Fibroblast of lung (primary cell): ENCODE measurements at places on chromosomes 11 and 22. TPM values are rescaled to one million over a fixed set of nuclear protein-coding genes. Genes with fewer than 3 reads are reported as not detected.

- H3K27ac ChIP-seq: no peak overlapping the region
- H3K36me3 ChIP-seq: no peaks in the 10 kb centered on the region
- peaks cover 8% of the 10 kb centered on the region for H3K4me1 ChIP-seq
Measured at GRCh38 chr22:21839765-21840140, 27.7 kb downstream of the MAPK1 start.

SCUBE1 gene
- total RNA-seq: 0.17 and 0.51 TPM in 2 replicates

DNA sequence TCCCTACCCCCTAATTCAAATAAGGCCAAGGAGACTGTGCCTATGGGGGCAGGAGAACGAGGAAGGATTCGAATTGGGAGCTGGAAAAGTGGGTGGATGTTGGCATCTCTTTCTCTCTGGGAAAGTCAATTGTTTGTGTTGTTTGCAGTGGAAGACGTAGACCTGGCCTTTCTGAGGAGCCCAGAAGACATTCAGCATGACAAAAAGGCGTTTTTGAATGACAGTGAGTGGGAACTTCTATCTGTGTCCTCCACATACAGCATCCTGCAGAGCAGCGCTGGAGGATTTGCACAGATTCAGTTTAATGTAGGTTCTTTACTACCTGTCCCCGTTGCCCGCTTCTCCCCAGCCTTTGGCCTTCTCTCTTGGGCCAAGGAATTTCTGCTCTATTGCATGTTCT is 28.2 kb downstream of the HTR3B start:
- DNase-seq: no peak
- H3K4me3 ChIP-seq: no peak overlapping the region
- no peaks in the 10 kb centered on the region for H3K36me3 ChIP-seq
- no peaks in the 10 kb centered on the region for H3K4me1 ChIP-seq
- no peak overlapping the region for H3K27ac ChIP-seq

DNA sequence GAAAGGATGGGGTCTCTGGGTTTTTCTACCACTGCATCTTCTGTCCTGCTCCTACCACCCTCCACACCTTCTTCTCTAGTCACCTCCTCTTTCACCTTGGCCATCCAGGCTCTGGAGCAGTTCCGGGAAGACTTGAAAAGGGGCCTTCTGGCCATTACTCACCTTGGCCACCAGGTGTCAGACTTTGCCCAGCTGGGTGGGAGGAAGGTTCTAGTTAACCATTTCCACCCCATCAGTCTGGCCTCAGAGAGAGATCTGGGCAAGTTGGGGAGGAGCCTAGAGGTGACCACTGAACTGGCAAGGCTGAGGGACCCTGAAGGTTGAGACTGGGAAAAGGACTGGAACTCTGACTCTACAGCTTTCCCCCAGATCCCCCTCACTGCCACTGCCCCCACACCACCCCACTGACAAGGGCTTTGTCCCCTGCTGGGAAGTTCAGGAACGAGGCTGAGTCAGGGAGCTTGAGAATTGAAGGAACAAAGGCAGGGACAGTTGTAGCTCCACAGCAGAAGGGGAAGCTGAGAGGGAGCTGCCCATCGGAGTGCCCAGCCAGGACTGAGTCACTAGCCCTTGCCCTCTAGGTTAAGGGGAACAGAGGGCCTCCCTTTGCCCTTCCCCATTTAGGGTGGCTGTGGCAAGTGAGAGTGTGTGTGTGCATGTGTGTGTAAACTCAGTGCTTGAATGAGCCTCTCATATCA is 3.7 kb upstream of the POLD4 start:
- peaks cover 39% of the 10 kb centered on the region for H3K4me1 ChIP-seq
- no peak overlapping the region for H3K4me3 ChIP-seq
- H3K36me3 ChIP-seq: no peaks in the 10 kb centered on the region
- no peaks in the 10 kb centered on the region for H3K27me3 ChIP-seq

- no peak for DNase-seq
- H3K4me3 ChIP-seq: no peak overlapping the region
- H3K36me3 ChIP-seq: no peaks in the 10 kb centered on the region
- H3K27ac ChIP-seq: no peak overlapping the region
Measured at GRCh38 chr22:49838771-49839717, 11.4 kb upstream of the BRD1 start.

- H3K36me3 ChIP-seq: no peaks in the 10 kb centered on the region
- H3K27ac ChIP-seq: no peak overlapping the region
- DNase-seq: no peak
- H3K27me3 ChIP-seq: no peaks in the 10 kb centered on the region
- H3K4me3 ChIP-seq: no peak overlapping the region
Measured at GRCh38 chr22:35888181-35888870, 140.3 kb downstream of the RBFOX2 start.

DNA sequence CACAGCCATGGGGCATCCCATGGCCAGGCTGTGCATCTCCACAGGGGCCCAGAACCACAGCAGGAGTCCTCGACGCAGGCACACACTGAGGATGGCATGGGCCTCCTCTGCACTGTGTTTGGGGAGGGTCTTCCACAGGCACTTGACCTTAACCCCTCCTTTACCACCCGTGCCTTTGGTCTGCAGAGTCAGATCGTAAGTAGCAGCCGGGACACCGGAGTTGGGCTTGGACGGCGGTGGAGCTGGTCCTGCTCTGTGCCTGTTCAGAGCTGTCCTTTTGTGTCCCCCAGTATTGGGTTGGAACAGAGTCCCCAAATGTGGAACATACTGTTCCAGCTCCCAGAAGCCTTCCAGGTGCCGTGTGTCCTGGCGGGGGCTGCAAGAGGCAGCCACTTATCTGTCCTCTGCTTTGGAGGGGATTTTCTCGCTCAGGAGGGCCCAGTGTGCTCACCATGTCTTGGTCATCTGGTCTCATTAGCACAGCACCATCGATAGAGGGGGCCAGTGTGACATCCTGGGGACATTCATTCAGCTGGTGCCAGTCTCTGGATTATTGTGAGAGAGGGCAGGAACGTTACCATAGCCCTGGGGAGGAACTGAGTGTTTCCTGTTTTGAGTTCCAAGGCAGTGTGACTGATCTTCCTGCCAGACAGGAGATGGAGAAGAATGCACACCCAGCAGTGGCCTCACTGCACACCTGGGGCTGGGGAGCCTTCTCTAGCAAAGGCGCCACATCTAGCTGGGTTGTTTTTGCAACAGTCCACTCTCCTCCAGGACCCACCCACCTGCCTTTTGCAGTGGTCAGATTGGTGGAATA is 12.4 kb downstream of the CRELD2 start:
- H3K27ac ChIP-seq: no peak overlapping the region
- DNase-seq: peak; percentile 20

MEI1 gene
- total RNA-seq: 0.26 and 0.33 TPM in 2 replicates

DNA sequence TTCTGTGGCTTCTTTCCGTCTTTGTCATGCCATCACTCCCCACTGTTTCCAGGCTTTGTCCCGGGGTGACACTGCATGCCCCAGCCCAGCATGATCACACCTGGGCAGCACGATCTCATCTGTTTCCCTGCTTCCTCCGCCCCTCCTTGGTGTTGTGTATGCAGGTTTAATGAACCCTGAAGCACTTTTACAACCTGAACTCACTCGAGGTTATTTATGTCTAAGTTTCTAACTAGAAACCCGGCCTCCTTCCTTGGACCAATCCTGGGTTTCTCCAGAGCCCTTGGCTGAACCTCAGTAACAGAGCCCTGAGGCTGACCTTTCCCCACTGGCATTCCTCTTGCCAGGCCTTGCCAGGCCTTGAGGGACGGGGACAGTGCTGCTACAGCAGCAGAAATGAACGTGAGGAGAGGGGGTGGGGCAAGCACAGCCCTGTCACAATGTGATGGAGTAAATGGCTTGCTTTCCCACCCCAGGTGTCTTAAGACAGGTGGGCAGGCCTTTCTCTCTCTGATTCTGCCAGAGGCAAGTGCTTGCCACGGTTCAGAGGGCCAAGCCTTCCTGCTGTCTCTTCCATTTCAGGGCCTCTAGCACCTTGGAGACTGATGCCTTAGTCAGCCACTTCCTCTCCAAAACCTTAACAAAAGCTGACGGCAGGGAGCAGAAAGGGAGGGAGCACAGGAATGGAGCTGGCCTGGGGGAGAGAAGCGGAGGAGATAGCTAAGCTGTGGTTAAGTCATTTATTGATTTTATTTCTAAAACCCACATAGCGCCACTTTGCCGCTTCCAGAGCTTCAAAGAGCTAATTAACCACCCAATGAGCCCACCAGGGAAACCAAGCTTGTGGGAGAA is 3.1 kb upstream of the PYGM start:
- H3K4me3 ChIP-seq: no peak overlapping the region
- peaks cover 31% of the 10 kb centered on the region for H3K36me3 ChIP-seq
- peak overlapping the region; percentile 24 for H3K27ac ChIP-seq
- peaks cover 26% of the 10 kb centered on the region for H3K4me1 ChIP-seq
- H3K27me3 ChIP-seq: no peaks in the 10 kb centered on the region

SLC22A12 gene
- not detected in 2 replicates for total RNA-seq

- no peaks in the 10 kb centered on the region for H3K4me1 ChIP-seq
- no peaks in the 10 kb centered on the region for H3K27me3 ChIP-seq
- no peak overlapping the region for H3K4me3 ChIP-seq
- peak; percentile 14 for DNase-seq
Measured at GRCh38 chr11:11463405-11463804, 110.4 kb upstream of the CSNK2A3 start.

GRCh38 chr11:32821917-32822560 is 7.7 kb upstream of the PRRG4 start:
- no peak overlapping the region for H3K27ac ChIP-seq
- H3K27me3 ChIP-seq: no peaks in the 10 kb centered on the region
- H3K4me1 ChIP-seq: no peaks in the 10 kb centered on the region
- no peak for DNase-seq
